A549 treated with ZK216348 at 1 μM for 4 hours (cell line): ENCODE measurements at places on chromosomes 3 and 15. TPM values are rescaled to one million over a fixed set of nuclear protein-coding genes. Genes with fewer than 3 reads are reported as not detected.

Gene CPLX3
- 0.07 TPM in 1 of 5 replicates, not detected in the others for total RNA-seq

Gene GCNT3
- total RNA-seq, result 125 to 192 TPM (median 156 TPM) in 5 replicates

Gene RBMS3
- 0.47 to 1.1 TPM (median 0.56 TPM) in 5 replicates for total RNA-seq

Gene TM4SF4
- 31.8 to 40.4 TPM (median 35.0 TPM) in 5 replicates for total RNA-seq

Gene MSL2
- 5.8 to 9.7 TPM (median 7.3 TPM) in 5 replicates for total RNA-seq

Gene C3orf70
- total RNA-seq, result 0.02 to 0.04 TPM in 2 of 5 replicates, not detected in the others

Gene NR1I2
- total RNA-seq, result not detected in 5 replicates

Gene CD200
- total RNA-seq, result not detected in 5 replicates

Gene SV2B
- total RNA-seq, result 0.02 to 0.20 TPM (median 0.06 TPM) in 5 replicates

Gene IL17RD
- total RNA-seq, result 0.56 to 1.8 TPM (median 1.00 TPM) in 5 replicates

Gene DPPA4
- total RNA-seq, result not detected in 5 replicates

Gene GP5
- total RNA-seq, result not detected in 5 replicates

Gene EEFSEC
- total RNA-seq, result 6.3 to 10.5 TPM (median 9.8 TPM) in 5 replicates

Gene HRG
- total RNA-seq, result not detected in 5 replicates

Gene MOBP
- total RNA-seq, result 0.15 to 0.36 TPM in 2 of 5 replicates, not detected in the others

Gene ALCAM
- total RNA-seq, result 53.8 to 90.1 TPM (median 87.7 TPM) in 5 replicates

Gene PLOD2
- total RNA-seq, result 75.4 to 142 TPM (median 121 TPM) in 5 replicates

Gene CCDC39
- total RNA-seq, result not detected in 5 replicates

Gene MKRN3
- total RNA-seq, result 0.78 to 2.9 TPM (median 2.4 TPM) in 5 replicates

Gene B3GALNT1
- 0.15 to 0.21 TPM (median 0.16 TPM) in 4 of 5 replicates, not detected in the other for total RNA-seq

Gene TIMP4
- 10.8 to 13.2 TPM (median 12.0 TPM) in 5 replicates for total RNA-seq

Gene PLS1
- 9.1 to 15.7 TPM (median 12.2 TPM) in 5 replicates for total RNA-seq

Gene TMA7
- 270 to 585 TPM (median 291 TPM) in 5 replicates for total RNA-seq

Gene CPNE9
- total RNA-seq, result 0.14 to 0.30 TPM (median 0.21 TPM) in 3 of 5 replicates, not detected in the others

Gene ANKRD63
- 0.21 to 0.67 TPM (median 0.35 TPM) in 4 of 5 replicates, not detected in the other for total RNA-seq

Gene ROBO1
- 11.9 to 20.0 TPM (median 16.2 TPM) in 5 replicates for total RNA-seq

Gene GHSR
- not detected in 5 replicates for total RNA-seq

Gene GOLGA8R
- 0.14 to 0.34 TPM (median 0.24 TPM) in 5 replicates for total RNA-seq

Gene EDEM1
- total RNA-seq, result 13.0 to 21.4 TPM (median 18.5 TPM) in 5 replicates

Gene DUOXA2
- total RNA-seq, result not detected in 5 replicates

Gene NR2E3
- total RNA-seq, result 0.20 to 0.23 TPM in 2 of 5 replicates, not detected in the others

Gene RTP4
- not detected in 5 replicates for total RNA-seq

Gene PAQR9
- total RNA-seq, result 2.3 to 4.1 TPM (median 3.0 TPM) in 5 replicates

Gene C3orf22
- total RNA-seq, result not detected in 5 replicates

Gene ANP32A
- 251 to 330 TPM (median 282 TPM) in 5 replicates for total RNA-seq
